ENCODE measurements at places on chromosomes 1 and 21. TPM values are rescaled to one million over a fixed set of nuclear protein-coding genes. Genes with fewer than 3 reads are reported as not detected.
A peak's percentile ranks its signal among the peaks of the same experiment; 100 is the strongest.

- DNase-seq: no peak
These were observed 15.3 kb downstream of the SLC35F3 start for GRCh38 chr1:233919786-233920185.

GRCh38 chr1:19496527-19496874 lies 11.2 kb upstream of the CAPZB start:
- no peak for DNase-seq

Gene CDK11B
- total RNA-seq: 24.1 TPM

Gene HIVEP3
- 1.1 TPM for total RNA-seq

DNA sequence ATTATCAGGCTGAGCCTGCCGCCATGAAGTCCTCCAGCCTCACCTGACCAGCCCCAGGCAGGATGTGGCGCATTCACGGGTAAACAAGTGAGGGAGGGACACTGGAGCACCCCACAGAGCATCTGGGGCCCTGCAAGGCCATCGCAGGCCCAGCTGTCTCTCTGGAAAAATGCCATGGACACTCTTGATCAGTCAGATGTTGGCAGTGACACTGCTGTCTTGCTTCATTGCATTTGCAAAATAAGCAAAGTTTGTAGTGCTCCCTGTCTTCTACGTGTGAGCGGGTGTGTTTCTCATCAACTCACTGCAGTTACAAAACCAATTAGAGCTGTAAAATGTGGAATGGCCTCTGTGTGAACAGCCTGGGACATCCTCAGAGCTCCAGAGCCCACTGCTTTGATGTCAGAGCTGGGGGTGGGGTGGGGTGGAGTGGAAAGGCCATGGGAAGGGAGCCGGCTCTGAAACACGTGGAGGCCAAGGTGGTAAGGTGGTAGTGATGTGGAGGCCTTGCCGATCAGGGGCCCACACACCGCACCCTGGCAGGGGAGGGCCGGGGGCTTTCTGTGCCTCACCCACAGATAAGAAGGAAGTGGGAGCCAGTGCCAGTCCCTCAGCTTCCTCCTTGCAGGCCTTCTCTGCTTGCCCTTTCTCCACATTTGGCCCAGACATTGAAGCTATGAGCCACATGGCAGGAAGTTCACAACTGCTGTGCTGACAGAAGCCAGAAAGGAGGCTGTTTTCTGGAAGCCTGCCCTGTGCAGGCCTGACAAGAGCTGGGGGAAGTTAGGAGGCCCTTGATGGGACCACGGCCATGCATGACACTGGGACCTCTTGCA lies 254.9 kb downstream of the RHOU start:
- no peak for DNase-seq

GRCh38 chr1:92184632-92185031 lies 33.1 kb upstream of the C1orf146 start:
- DNase-seq: no peak

- DNase-seq: no peak
These were observed 17.8 kb downstream of the GNG4 start for GRCh38 chr1:235631816-235632215.

Gene VCAM1
- not detected for total RNA-seq

DNA sequence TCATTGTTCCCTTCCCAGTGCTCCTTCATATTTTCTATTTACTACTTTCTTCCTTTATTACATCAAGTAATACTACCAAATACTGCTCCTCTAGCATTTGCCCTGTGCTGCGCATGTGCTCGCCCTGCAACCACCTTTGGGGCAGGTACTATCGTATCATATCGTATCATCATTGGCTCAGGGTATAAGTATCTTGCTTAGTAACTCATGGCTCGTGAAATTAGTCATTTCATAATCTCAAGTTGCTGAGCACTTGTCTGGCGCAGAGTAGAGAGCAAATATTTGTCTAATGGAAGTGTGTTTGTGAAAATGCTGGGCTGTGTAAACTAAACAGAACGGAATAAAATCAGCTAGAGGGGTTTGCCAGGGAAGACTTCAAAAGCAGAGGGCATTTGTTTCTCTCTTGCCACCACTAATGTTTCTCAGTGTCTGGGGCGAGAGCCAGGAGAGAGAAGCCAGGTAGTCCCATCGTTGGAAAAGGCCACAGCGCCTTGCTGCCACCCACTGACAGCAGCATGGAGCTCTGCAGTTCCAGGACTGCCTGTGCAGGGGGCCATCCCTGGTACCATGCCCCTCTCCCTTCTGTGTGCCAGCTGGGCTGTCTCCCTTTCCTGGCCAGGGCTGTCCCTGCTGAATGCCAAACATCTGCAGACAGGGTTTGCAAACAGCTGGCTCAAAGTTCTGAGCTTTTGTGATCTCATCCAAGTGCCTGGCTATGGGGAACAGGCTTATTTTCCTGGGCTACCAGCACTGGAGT lies 20.0 kb upstream of the CPT2 start:
- DNase-seq: peak; percentile 59

GRCh38 chr1:21624571-21625389 lies 44.4 kb downstream of the RAP1GAP start:
- DNase-seq: no peak

Gene UBXN10
- 3.1 TPM for total RNA-seq

DNA sequence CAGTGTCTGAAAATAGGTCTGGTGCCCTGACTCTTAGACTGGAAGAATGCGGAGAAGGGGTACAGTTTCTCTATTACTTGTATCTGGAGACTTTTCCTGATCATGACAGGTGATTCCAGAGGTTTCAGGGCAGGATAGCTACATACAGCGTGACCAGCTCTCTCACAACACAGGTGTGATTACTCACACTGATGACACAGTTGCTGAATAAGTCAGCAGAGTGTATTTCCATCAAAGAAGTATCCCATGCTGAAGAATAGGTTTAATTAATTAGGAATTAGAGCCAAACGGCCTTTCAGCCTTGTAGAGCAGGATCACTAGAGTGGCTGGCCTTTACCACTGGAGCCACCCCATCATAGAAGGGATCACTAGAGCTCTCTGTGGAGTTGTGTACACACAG lies 298.6 kb downstream of the LMX1A start:
- no peak for DNase-seq

GRCh38 chr1:172898866-172899265 lies 151.9 kb downstream of the TNFSF18 start:
- DNase-seq: no peak

DNA sequence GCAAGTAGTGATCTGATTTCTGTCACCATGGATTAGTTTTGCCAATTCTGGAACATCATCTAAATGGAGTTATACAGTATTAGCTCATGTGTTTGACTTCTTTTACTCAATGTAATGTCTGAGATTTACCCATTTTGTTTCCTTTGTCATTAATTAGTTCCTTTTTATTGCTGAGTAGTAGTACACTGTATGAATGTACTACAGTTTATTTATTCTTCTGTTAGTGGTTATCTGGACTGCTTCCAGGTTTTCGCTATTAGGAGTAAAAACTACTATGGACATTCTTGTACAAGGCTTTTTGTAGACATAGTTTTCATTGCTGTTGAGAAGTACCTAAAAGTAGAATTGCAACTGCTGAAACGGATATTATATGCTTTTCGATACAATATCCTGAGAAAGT lies 14.1 kb downstream of the SUCO start:
- no peak for DNase-seq

Gene BMP8B
- total RNA-seq: 3.5 TPM

DNA sequence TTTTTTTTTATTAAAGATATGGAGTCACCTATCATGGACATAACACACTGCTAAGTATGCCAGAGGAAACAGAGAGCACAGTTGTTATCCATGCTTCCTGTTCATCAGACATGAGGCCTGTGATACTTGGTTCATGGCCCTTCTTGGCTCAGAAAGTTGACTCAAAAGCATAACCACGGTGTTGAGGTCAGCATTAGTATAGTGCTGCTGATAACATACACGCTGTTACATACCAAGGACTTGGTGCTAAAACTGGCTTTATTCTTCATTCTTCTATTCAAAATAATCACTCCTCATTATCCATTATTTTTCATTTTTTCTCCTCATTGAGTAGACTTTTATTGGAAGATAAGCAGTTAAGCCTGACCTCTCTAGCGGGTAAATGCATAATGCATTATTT lies 464.1 kb downstream of the ADGRL2 start:
- no peak for DNase-seq

GRCh38 chr1:235990330-235990795 lies 74.5 kb downstream of the NID1 start:
- DNase-seq: no peak

Gene RCSD1
- total RNA-seq: not detected

DNA sequence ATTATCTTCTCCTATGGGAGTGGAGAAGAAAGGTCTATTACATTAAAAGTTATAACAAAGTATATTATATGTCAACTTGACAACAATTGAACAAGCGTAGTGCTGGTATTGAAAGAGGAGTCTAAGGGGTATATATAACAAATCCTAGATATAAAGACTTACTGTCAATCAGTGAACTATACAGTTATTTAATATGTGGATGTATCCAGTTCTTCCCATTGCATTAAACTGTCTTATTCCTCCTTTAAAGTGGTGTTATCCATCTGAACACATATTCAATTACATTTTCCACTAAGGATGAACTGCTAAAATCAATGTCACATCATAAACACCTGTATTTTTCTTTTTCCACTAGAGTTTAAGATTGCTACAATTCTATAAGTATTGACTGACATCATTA lies 438.8 kb downstream of the DPYD start:
- no peak for DNase-seq

Gene RPF1
- total RNA-seq: 42.6 TPM

Gene WLS
- total RNA-seq: 30.8 TPM

- no peak for DNase-seq
These were observed 948 bp downstream of the PRUNE1 start for GRCh38 chr1:151009206-151009587.

- peak; percentile 67 for DNase-seq
These were observed 34.9 kb downstream of the EPHA2 start for GRCh38 chr1:16120940-16121410.

Gene MAP3K21
- total RNA-seq: 10.1 TPM

GRCh38 chr21:37367336-37367702 lies 746 bp downstream of the DYRK1A start:
- DNase-seq: no peak

DNA sequence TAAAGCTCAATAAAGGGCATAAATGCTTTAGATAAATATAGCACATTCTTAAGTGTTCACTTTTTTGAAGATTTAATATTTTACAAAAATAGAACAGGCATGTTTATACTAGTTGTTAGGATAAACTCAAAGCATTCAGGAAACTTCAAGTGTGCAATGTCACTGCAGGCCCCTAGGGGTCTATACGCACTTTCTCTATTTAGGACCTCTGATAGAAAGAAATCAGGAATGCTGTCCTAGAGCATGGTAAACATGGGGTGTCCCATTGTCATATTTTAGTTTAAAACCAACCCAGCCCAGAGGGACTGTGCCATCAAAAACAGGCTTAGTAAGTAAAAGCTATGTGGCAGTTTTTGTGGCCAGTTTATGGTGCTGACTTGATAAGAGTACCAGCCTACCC lies 102.2 kb downstream of the BARHL2 start:
- no peak for DNase-seq

GRCh38 chr1:39777306-39777705 lies 6.2 kb upstream of the OXCT2 start:
- no peak for DNase-seq

DNA sequence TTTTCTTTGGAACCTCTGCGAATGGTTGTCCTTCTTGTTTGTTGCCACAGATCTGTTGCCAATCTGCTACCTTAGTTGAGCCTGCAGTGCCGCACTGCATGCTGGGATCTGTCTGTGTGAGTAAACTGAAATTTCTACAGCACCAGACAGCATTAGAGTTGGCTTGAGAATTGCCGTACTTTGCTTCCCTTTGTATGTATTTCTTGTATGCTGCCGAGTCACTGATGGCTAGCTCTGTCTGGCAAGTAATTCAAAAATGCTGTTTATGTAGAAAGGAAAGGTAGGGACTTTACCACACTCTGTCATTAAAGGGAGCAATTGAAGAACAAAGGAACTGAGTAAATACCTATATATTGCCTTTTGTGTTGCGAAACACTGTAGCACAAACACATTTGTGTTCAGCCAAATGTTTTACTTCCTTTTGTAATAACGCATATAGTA lies 857.4 kb downstream of the USP25 start:
- DNase-seq: peak; percentile 34

GRCh38 chr21:42844411-42845113 lies 34.8 kb downstream of the WDR4 start:
- no peak for DNase-seq

All from HT-29 (cell line).